Lower leg skin (tissue), 4 donors: ENCODE measurements at places on chromosomes 3 and 15.

- peak; percentile 88 for DNase-seq
Observed at GRCh38 chr3:149547413-149547812, 72.9 kb downstream of the TM4SF4 start.

GRCh38 chr3:37862219-37862902 lies 681 bp downstream of the CTDSPL start:
- DNase-seq = no peak

DNA sequence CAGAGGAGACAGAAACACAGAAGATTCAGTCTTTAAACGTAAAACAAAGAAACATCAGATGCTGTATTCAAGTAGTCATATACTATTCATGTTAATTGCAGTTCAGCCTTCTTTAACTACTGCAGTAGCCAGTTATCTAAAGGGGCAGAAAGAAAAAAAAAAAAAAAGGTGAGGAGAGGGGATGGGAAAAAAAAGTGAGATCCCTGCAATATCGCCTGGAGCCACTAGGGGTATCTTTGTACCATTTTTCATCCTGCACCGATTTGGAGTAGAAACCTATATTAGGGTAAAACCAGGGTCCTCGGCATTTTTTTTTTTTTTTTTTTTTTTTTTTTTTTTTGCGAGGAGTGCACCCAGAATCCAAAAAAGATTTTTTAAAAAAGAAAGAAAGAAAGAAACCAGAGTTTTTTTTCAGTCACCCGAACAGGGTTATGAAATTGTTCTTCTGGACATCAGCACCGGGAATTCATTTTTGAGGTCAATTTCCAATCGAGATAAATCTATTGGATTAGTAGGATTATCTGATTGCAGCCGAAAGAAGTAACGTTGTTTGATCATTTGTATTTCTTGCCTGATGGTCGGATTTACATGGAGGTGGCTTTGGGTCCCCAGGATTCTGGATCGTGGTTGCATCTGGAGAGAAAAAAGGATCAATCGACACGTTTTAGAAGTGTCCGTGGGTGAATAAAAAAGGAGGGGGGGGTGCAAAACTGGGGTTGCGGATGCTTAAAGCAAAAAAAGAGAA lies 186.7 kb downstream of the NLGN1 start:
- no peak for DNase-seq

DNA sequence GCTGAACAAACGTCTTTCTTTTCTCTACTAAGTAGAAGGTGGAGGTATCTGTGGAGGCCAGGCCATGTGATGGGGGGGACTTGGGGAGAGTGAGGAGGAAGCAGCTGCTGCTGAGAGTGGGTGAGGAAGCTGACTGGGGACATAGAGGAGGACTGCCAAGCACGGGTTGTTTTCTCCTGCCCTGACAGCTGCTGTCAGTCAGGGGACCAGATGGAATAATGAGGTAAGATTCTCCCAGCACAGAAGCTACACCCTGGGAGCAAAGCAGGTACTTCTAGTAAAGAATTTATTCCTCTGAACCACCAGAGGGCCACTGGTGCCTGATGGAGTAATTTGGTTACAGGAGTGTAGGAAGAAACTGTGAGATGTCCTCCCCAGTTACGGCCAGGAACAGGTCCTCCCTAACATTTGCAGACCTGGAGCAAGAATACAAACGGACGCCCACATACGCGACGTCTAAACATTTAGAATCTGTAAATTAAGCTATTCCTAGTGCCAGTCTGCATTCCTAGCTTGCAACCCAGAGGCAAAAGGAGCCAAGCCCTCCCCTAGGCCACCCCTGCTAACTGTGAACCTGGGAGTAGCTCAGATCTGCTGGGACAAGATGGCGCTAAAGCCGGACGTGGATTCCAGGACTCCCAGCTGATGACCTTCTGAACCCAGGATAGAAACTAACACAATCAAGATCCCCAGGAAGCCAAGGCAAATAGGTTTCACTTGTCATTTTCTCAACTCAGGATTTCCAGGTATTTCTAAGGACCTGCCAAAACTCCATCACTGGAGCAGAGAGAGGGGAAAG lies 14.8 kb downstream of the CRYGS start:
- no peak for DNase-seq

GRCh38 chr15:78210349-78210717 lies 24.0 kb downstream of the ACSBG1 start:
- DNase-seq = peak; percentile 52

DNA sequence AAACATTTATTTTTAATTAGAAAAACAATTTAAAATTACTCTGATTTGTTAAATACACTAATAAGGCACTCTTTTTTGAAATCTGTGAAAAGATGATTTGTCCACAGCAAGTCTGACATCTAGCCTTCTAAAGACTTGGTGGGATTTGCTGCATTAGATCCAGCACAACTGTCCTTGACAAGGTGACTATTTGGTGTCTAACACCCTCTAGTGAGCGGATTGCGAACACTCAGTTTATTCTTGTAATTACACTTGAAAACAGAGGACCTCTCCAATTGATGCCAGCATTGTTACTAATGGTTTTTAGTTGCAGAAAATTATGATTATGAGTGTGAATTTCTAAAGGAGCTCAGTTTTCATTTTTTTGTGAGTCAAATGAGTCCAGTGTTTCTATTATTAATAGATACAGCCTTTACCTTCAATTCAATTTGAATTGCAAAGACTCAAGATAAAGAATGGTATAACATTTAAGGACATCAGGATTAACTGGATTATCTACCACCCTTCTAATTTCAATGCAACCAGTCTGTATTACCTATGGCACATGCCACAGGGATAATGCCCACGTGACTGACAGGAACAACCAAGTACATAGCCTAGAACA lies 29.7 kb upstream of the STRIT1 start:
- peak; percentile 41 for DNase-seq

DNA sequence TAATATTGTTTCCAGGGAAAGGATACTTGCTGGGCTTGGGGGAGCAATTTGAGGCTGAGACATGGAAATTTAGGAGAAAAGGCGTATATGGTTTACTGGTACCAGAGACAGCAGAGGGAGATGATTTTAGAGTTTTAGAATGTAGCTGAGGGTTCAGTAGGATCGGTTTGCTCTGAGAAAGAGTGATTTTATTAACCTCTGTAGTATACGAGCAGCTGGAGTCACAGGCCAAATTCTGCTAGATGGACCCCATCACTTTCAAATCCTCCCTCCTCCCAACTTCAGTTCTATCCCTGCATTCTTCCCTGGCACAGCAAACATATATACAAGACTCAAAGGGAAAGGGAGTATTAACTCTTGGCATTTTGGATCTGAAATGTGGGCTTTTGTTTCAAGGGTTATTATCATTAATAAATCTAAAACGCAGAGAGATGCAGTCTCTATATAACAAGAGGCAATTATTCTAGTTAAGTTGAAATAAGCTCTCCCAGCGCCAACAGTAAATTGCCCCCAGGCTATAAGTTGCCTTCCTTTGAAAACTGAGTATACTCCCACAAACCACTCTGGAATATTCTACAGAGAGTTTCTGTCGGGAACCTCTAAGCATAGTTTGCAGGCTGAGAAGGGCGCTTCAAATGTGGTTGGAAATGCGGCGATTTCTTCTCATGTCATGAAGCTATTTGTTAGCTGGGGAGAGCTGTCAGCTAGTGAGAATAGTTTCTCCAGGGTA lies 5.4 kb downstream of the CRABP1 start:
- no peak for DNase-seq
